Stimulated activated CD4-positive, alpha-beta T cell treated with anti-CD3 and anti-CD28 coated beads, TNF-alpha, amount 100 ng/mL, for 1 hour (primary cell): ENCODE measurements at places on chromosomes 3 and 15.

DNA sequence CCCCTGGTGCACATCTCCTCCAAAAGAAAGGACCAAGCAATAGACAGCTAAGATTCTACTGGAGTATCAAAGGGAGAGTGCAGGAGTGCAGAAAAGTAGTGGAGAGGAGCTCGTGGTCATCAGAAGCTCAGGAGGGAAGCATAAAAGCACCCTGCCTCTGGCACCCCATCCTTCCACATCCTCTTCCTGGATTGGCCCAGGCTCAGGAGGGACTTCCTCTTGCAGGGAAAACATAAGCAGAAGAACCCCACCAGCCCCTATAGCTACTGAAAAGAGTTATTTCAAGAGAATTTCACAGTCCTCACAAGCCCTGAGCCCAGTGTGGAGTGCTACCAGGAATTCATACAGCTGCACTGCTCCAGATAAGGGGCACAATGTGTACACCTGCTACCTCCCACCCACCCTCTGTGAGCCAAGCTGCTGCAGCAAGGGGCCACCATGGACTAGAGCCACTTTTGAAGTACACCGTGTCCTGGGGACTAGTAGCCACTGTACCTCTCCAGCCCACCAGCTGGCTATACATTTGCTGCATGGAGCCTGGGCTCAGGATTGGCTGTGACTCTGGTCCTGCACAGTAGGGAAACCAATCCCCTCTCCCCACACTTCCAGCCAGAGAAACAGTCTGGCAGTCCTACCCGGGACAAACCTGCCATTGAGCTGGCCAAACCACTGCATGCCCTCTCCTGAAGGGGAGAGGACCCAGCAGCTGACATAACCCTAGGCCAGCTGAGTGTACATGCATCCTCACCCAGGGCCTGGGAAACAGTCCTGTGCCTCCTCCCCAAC lies 43.0 kb downstream of the CD200R1 start:
- no peak for DNase-seq

DNA sequence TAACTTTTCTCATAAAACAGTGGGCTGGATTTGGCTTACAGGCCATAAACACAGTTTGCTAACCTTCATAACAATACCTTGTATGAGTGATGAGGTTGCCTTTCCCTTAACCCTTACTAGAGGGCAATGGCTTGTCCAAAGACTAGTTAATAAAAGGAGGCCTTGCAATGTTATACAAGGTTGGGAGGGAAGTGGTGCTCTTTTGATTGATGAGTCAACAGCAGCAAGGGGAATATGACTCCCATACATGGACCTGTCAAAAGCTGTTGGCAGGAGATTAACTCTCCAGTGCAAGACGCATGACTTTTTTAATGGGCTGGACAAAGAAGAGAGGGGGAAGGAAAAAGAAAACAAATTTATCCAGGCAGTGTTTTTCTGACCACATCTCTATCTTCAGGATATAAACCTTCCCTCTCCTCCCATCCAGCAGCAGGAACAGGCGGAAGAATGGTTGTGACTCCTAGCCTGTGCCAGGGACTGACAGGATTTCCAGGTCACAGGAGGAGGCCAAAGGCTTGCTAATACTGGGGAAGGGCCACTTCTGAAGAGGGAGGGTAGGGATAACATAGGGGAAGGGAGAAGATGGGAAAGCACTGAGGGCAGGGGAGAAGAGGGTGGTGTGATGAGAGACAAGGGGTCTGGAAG lies 35.2 kb upstream of the ARL14 start:
- no peak for DNase-seq

- DNase-seq, result no peak
Observed at GRCh38 chr3:188507244-188507720, 353.3 kb downstream of the LPP start.

DNA sequence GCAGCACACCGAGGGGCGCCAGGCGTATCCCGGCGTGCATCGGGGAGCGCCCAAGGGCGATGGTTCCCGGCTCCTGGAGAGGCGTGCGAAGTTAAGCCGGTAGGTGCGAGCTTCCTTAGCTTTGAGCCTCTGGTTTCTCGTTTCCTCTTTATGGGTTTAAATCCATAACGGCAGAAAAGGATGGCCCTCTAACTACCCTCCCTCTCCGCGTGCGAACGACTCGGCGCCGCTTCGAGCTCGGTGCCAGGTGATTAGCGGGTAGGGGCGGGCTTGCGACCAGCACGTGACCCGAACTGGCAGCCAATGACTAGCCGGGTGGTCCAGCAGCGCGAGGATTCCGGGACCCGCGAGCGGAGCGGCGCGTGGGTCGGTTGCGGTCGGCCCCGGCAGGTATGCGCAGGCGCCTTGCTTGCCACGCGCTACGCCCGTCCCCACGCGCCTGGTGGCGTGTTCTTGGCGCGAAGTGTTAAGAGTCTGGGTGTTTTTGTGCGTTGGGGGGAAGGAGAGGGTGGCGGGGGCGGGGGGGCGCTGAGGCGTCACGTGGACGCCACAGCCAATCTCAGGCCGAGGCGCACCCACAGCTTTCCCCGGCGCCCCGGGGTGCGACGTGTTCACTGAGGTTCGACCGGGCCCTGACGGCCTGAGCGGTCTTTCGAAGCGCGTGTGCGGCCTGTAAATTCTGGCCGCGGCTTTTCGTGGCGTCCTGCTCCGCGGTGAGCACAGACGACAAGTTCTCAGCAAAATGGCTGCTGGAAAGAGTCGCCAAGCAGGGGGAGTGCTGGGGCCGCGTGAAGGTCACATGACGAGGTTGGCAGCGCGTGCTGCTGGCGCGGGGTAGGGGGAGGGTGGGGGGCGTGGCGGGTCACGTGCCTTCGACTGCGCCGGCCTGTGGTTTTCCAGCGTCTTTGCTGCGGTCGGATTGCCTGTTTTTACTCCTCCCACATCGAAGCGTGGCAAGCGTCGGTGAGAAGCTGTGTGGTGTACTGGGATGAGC lies 38.7 kb upstream of the MGA start:
- DNase-seq, result peak; percentile 28

GRCh38 chr3:78257951-78258530 lies 1218.1 kb downstream of the ROBO2 start:
- no peak for DNase-seq

DNA sequence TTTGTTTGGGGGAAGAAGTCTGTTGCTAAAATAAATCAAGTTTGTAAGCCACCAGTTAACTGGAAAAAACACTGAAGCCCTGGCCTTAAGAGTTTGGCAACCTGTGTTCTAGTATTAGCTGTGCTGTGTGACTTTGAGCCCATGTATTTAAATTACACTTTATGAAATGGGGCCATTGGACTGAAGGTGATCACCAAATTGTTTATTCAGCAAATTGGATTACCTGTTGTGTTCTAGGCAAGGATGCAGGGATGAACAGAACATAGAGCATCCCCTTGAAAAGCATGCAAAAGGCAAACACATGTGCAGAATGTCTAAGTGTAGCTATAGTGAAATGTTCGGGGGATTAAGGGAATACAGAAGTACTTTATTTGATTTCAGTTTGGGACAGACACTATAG lies 54.6 kb downstream of the TMOD3 start:
- no peak for DNase-seq

- peak; percentile 41 for DNase-seq
Observed at GRCh38 chr3:108124337-108125152, 33.7 kb upstream of the CD47 start.

DNA sequence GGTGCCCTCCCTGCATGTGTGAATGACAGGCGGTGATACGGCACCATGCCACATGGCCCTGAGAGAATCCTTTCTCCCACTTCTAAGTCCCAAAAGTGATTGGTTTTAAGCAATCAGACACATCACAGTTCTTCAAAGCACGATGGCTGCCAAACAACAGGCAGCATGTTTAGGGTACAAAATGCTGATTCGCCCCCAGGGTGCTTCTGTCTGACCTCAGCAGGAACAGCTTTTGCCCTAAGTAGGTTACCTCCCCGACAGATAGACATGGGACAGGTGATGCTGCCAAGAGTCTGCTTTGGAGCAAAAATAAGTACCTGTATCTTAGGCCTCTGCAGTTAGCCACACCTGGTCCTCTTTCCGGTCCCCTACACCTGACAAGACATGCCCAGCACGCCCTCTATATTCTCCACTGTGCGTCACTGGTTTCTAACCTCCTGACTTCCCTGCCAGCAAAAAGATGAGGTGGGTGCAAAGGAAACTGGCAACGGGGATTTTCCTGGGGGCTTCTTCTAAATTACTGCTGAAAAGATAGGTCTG lies 549.8 kb downstream of the FOXP1 start:
- DNase-seq, result no peak

DNA sequence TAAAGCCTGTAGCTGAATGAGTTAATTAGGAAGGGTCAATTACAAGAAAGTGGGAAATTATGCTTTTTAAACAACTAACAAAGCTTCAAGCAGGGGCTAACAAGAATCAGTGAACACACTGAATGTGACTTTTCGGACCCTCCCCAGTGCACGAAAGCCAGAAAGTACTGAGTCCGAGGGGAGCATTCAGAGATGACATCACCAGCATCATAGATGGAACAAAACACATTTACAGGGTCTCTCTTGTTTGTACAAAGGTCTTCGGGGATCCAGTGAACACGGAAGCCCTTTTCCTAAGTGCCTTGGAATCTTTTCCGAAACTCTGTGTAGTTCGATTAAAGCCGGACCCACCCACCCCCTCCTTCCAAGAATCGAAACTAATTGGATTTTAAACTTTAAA lies 829 bp downstream of the DCP1A start:
- no peak for DNase-seq

GRCh38 chr3:71903112-71903495 lies 118.2 kb upstream of the PROK2 start:
- no peak for DNase-seq

- DNase-seq, result no peak
Observed at GRCh38 chr3:195701042-195701915, 19.5 kb upstream of the MUC20 start.

- no peak for DNase-seq
Observed at GRCh38 chr3:46926039-46926438, 48.5 kb downstream of the PTH1R start.

DNA sequence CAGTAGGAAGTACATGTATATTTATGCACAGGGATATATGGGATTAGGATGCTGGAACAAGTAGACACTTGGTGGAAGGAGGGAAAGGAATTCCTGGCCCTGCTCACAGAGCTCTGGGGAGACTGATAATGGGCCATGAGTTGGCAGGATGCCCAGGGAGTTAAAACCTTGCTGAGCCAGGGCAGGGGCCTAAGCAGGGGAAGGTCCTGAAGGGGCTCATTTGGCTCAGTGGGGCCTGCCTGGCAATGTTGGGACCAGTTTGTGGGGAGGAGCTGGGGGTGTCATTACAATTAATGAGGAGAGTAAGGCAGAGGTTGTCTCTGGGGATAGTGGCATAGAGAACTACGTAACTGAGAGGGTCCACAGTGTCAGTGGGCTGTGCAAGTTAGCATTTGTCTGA lies 124.2 kb upstream of the ADPGK start:
- no peak for DNase-seq

- DNase-seq, result no peak
Observed at GRCh38 chr3:40930131-40930538, 269.2 kb upstream of the CTNNB1 start.

- DNase-seq, result no peak
Observed at GRCh38 chr3:134068429-134068828, 38.7 kb upstream of the SLCO2A1 start.

DNA sequence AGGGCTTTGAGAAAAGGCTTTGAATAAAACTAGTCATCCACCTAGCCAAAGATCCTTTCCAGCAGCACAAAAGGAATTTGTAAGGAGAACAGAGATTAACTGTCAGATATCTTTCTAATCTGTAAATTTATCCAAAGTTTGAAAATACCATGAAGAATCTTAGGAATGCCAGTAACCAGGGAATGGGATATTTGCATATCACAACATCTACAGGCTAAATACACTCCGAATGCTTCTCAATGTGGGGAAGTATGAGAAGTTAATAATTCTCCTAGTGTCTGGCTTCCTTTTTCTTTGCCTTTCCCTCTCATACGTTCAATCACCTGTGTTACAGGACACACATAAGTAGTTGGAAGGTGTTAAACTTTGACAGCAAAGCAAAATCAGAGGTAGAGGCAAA lies 7.8 kb downstream of the ANAPC13 start:
- no peak for DNase-seq
